ENCODE measurements at places on chromosomes 6 and 20. TPM values are rescaled to one million over a fixed set of nuclear protein-coding genes. Genes with fewer than 3 reads are reported as not detected.

Gene FAM110A
- polyA plus RNA-seq, result 6.9 TPM

Gene OARD1
- 26.3 TPM for polyA plus RNA-seq

Gene CDYL
- 21.4 TPM for polyA plus RNA-seq

Gene COL9A3
- 9.8 TPM for polyA plus RNA-seq

Gene ANKRD66
- polyA plus RNA-seq, result not detected

Gene ARFGEF3
- 1.3 TPM for polyA plus RNA-seq

Gene ECT2L
- 0.05 TPM for polyA plus RNA-seq

Gene HRH3
- 0.10 TPM for polyA plus RNA-seq
